Dorsolateral prefrontal cortex (tissue), 122 donors: ENCODE measurements at places on chromosomes 7 and 10. TPM values are rescaled to one million over a fixed set of nuclear protein-coding genes. Genes with fewer than 3 reads are reported as not detected.

GRCh38 chr7:98368716-98369115 is 32.2 kb downstream of the BAIAP2L1 start:
- no peak for DNase-seq

GRCh38 chr7:84297616-84298015 is 103.0 kb upstream of the SEMA3A start:
- no peak for DNase-seq

- no peak for DNase-seq
Measured at GRCh38 chr7:35544028-35544742, 150.8 kb downstream of the HERPUD2 start.

ADAM12 gene
- 7.1 TPM for total RNA-seq

HABP2 gene
- total RNA-seq: 3.4 TPM

DNA sequence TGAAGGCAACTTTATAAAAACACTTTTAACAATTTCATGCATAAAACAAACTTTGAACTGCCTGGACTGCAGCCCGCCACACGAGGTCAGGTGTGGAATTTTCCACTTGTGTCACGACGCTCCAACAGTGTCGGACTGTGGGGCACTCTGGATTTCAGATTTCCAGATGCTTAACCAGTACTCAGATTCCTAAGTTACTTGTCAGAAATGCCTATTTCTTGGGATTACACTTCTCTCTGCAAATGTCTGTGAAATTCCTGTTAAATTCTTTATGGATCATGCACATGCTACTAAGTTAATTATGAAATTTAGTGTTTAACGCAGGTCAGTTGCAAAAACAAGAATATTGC is 473 bp upstream of the GPER1 start:
- DNase-seq: no peak

- DNase-seq: no peak
Measured at GRCh38 chr10:89419548-89419947, 5.2 kb downstream of the IFIT5 start.

DNA sequence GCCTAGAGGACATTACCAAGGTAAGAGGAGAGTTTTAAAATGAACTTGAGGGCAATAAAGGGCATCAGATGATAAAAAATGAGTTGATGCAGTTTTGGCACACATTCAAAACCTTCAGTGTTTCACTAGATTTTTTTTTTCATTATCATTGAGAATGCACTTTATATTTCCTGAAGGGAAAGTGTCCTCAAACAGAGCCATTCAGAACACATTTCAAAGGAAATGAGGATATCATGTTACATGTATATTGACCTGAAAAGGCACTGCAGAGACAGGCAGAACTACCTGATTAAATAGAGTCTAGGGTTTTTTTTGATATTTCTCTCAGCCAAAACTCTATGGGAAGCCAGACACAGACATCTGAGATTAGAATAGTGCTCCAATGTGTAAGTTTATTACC is 454.0 kb downstream of the NEBL start:
- DNase-seq: no peak

PUS7 gene
- 12.2 TPM for total RNA-seq

GRCh38 chr7:70758646-70759045 is 373.3 kb upstream of the GALNT17 start:
- DNase-seq: no peak

GOLGA7B gene
- total RNA-seq: 41.0 TPM

DNA sequence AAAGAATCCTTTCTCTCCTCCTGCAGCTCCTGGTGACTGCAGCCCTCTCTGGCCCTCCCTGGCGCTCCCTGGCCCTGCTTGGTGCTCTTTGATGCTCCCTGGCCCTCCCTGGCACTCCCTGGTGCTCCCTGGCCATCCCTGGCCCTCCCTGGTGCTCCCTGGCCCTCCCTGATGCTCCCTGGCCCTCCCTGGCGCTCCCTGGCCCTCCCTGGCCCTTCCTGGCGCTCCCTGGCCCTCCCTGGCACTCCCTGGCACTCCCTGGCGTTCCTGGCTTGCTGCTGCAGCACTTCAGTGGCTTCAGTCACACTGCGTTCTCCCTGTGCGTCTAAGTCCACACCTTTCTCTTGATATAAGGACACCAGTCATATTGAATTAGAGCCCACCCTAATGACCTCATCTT is 15.2 kb upstream of the FGFR2 start:
- no peak for DNase-seq

DNA sequence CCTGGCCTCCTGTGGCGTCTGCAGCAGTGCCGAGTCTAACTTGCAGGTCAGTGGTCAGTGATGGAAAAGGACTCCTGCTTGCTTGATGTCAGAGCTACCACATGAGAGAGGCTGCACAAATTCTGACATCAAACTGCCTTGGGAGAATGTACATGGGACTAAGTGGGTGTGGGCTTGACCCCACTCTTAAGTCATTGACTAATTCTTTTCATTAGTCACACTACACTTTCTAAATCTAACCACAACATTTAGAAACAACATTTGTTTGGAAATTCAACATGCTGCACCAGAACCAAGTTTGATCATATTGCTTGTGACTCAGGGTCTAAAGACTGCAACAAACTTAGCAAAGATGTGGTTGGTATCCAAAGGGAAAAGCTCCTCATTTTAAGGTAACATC is 24.4 kb upstream of the CDC14C start:
- DNase-seq: no peak

- DNase-seq: no peak
Measured at GRCh38 chr10:96863922-96864543, 31.9 kb downstream of the LCOR start.

CUEDC2 gene
- total RNA-seq: 76.0 TPM

FAM25G gene
- total RNA-seq: not detected

DNA sequence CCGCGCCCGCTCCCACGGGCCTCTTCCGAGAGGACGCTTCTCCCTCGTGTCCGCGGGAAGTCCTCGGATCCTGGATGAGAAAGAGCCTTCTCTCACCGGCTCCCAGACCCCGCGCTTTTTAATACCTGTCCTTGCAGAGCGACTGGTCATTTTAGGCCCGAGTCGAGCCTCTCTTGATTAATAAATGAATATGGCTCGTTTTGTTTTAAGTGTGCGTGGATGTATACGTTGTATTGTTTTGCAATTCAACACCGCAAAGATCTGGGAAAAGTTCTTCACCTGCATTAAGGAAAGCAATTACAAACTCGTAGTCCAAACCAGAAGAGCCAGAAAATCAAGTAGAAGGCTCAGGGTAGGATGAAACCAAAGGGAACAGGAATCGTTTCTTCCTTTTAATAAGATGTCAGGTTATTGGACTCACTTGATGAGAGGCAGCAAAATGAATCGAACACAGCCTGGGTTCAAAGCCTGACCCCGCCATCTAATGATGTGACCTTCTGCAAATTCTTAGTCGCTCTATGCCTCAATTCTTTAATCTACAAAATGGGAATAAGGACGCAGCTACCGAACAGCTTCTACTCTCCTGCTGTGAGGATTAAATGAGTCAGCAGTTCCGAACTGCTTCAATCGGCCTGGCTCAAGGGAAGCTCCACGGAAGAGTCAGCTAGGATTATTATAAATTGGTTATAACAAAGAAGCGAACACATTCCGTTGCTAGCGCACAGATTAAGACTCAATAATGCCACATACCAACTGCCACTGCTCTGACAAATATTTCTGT is 277.8 kb upstream of the NEBL start:
- DNase-seq: no peak

GRCh38 chr10:6649903-6650302 is 69.8 kb upstream of the PRKCQ start:
- DNase-seq: no peak

GRCh38 chr7:75842836-75843446 is 29.3 kb upstream of the CCL24 start:
- no peak for DNase-seq

DNA sequence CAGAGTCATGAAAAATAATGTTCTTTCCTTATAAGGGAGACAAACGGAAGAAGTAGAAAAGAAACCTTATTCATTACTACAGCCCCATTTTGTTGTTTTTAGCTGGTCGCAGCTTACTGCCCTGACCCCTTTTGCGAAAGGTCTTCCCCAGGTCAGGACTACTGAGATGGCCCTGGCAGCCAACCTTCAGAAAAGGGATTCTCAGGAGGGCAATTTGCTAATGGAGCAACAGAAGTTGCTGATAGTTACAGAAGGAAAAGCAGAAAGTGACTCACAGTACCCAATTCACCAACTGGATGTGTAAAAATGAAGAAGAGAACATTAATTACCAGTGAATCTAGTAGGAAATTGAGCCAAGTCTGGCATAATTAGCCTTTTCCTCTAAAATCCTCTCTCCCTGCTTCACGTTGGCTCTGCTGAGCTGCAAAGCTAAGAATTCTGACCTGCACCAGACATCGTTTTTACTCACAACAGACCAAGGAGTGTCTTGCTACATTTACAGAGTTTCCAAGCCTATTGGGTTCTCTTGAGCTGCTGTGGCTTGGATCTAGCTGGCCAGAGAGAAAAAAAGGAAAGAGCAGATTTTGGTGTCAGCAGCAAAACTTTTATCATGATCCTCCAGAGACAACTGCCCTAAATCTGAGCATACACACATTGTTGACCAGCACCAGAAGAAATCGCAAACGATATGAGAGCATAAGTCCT is 499.9 kb upstream of the FZD8 start:
- DNase-seq: no peak

DNA sequence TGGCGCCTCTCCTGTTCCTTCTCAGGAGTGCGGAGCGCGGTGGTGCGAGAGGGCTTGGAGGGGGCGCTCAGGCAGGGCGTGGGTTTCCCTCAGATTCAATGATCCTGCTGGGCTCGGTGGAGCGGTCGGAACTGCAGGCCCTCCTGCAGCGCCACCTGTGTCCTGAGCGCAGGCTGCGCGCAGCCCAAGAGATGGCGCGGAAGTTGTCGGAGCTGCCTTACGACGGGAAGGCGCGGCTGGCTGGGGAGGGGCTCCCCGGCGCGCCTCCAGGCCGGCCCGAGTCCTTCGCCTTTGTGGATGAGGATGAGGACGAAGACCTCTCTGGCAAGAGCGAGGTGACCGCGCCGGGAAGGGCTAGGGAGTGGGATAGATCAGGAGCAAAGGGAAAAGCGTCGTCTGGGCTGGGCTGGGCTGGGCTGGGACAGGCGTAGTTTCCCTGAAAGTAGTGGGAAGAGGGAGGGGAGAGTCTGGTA is 17.0 kb downstream of the FAM131B start:
- no peak for DNase-seq

- DNase-seq: no peak
Measured at GRCh38 chr7:80699721-80700256, 61.3 kb downstream of the CD36 start.

- DNase-seq: no peak
Measured at GRCh38 chr7:73433924-73434700, 534 bp downstream of the FZD9 start.

DNA sequence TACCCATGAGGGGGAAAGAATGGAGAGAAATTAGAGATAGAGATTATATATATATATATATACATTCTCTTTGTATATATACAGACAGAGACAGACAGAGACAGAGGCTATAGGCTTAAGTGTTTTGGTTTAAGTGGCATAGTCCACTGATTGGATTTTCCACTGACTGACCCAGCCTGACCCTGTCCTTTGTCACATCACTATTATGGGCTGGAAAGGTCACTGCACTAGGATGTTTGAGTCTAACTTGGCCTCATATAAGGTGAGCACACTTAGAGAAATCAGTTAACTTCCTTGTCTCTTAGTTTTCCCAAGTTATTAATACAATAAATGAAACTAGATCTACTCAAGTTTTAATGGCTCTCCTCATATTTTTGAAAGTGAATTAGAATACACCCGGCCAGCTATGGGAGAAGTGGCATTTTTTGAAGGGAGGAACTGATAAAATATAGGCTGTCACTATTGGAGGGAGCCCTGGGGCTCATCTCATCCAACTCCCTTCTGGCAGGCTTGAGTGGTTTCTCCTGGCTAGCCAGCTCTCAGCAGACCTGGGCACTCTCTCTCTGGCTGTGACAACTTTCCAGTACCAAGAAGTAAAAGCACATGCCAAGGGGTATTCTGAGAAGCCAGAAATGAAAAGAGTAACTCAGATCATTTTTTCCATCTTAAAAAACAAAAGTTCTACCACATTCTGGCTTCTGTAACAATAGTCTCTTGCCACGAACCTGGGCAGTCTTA is 455.6 kb upstream of the ANKRD30A start:
- no peak for DNase-seq

GRCh38 chr7:3106361-3106826 is 62.7 kb upstream of the CARD11 start:
- DNase-seq: no peak

DNA sequence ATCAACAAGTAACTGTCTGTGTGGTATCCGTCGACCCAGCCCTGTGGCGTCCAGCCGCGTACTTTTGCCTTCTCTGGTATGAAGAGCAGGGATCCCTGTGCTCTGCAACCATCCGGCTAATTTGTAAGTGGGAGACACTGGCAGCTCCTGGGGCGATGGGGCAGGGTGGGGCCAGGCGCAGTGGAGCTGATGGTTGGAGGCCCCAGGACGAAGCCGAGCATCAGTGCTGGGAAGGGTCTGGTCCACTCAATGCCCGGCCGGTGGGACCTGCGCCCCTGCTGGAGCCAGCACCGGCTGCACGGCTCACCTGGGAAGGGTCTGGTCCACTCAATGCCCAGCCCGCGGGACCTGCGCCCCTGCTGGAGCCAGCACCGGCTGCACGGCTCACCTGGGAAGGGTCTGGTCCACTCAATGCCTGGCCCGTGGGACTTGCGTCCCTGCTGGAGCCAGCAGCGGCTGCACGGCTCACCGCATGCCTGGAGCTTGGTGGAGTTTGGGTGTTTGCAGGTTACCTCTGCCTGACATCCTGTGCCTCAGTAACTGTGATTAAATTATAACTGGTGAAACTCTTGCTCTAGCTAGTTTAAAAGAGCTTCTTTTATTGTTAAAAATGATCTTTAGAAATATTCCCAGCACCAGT is 96.1 kb downstream of the NKX6-2 start:
- no peak for DNase-seq

DNA sequence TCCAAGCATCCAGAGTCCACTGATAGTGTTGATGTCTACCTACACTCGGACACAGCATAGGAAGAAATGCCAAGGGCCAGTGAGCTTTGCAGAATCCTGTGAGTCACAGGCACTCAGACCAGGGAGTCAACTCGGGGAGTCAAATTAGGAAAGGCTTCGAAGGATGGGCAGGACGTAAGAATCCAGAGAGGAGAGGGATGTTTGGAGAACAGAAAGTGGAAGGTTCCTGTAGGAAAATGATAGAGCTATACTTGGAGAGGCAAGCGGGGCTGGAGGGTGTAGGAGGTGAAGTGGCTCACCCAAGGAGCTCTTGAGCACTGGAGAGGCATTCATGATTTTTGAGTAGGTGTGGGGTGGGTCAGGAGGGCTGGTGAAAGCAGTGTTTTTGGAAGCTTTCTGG is 3.0 kb downstream of the ZYX start:
- DNase-seq: no peak

DNA sequence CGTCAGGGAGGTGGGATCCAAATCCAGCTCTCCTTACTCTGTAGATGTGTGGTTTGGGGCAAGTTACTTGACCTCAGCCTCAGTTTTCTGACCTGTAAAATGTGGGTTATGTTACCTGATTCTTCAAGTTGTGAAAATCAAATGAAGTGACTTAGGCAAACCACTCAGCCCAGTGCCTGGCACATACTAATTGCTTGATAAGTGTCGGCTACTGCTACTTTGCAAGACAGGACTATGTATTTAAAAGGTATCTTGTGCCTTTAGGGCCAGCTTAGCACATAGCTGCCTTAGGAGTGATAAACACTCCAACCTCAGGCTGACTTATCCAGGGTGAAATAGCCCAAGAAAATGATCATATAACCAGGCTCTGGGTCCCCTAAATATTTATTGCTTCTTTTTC is 42.9 kb downstream of the GOLGA7B start:
- no peak for DNase-seq

GRCh38 chr7:42065015-42065414 is 172.0 kb downstream of the GLI3 start:
- DNase-seq: no peak
